ENCODE measurements at places on chromosomes 7 and 10.

GRCh38 chr10:75544993-75545706 lies 113.7 kb downstream of the LRMDA start:
- no peak for DNase-seq

DNA sequence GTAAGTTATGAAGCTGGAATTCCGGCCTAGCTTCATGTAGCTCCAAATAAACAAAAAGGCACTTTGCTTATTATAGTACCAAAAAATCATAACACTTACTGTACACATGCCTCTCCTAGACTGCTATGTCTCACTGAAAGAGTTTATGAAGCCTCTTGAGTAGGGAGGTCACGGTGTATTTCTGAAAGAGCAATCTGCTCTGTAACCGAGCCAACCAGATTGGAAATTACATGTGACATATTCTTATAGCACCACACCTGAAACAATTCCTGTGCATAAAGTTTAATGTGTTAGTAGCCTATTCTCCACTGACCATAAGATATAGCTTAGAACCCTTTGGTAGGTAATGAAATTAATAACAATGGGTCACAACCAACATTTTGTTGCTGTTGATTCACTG lies 1.3 kb upstream of the FAM3C start:
- peak; percentile 61 for DNase-seq

- DNase-seq = peak; percentile 11
Measured at GRCh38 chr10:109914966-109915365, 8.3 kb downstream of the XPNPEP1 start.

DNA sequence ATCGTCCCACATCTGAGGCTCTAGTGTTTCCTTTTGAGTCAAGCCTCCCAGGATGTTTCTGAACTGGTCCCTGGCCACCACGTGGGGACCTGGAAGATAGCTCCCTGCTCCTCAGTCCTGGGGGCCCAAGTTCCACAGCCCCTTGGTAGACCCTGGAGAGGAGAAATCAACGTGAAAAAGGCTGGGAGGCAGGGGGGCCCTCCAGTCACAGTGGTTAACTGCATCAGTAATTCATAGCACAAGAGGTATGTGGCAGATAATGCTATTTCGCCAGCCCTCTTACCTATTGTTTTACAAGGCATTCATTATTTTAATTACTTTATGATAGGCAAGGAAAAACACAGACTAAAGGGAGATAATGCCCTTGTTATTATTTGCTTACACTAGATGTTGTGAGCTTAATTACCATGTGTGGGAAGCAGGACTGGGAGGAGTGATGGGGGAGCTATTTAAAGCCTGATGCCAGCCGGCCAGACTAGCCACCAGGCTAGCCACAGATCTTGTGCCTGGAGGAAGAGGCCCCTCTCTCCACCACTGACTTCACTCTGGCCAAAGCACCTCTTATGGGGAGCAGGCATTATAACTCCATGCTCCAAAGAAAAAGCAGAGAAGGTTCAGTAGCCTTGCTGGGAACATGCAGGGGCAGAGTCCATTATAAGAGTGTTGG lies 230.7 kb downstream of the KCNMA1 start:
- peak; percentile 82 for DNase-seq

DNA sequence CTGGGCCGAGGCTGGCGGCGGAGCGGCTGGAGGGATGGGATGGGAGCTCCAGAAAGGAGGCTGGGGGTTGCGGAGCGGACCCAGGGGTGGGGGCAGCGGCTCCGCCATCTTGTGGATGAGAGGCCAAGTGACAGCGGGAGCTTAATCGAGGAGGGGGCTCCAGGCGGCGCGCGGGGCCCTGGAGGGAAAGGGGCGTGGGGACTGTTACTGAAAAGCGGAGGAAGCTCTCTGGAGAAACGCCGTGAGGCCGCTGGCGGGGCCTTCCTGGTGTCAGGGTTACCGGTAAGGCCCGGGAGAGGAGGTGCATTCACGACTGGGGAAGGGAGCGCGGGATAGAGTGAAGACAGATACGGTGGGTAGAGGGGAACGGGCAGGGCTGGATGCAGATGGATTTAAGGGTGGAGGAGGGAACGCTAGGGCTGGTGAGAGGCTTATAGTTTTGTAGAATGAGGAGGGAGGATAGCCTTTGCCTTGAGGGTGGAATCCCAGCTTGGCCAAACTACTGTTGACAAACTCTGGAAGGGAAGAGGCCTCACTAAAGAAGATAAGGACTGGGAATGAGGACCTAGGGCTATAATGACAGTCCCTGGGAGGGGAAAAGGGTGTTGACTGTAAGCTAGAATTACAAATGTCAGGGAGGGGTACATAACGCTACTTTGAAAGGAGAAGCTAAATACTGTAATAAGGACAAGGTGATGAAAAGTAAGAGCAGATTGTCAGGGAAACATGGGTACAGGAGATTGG lies 535 bp downstream of the BTRC start:
- DNase-seq = peak; percentile 79

- no peak for DNase-seq
Measured at GRCh38 chr7:132393789-132394261, 182.4 kb downstream of the PLXNA4 start.

- peak; percentile 40 for DNase-seq
Measured at GRCh38 chr10:70756700-70757360, 28.3 kb downstream of the TBATA start.

Measured in NCI-H69 (cell line).